ENCODE measurements at places on chromosomes 5 and 9.

DNA sequence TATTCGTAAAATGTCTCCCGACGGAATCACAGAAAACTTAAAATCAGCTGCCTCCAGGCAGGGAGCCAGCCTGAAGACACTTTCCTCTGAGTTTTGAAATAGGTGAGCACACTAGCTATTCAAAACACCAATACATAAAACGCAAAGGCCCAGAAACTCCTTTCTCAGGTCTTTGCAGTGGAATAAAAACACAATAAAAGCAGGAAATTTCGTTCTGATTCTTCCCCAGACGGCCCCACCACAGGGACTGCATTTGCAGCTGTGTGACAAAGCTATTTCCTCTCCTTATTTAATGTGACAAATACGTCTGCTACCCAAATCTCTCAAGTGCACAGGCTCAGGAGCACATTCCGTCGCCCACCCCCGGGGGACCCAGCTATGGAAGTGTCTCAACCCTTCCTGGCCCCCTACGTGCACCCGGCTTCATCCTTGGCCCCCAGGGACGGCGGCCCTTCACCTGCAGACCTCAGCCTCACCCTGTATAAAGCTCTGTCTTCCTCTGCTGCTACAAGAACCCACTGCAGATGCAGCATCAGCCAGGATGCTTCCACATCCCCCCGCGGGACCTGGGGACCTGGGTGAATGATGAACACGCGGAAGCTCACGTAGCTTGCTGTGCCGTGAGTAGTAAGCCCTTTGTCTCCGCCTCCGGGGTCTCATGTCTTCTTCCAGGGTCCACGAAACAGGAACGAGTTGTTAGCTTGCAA, 24.9 kb downstream of the AHRR start:
- DNase-seq, result no peak

DNA sequence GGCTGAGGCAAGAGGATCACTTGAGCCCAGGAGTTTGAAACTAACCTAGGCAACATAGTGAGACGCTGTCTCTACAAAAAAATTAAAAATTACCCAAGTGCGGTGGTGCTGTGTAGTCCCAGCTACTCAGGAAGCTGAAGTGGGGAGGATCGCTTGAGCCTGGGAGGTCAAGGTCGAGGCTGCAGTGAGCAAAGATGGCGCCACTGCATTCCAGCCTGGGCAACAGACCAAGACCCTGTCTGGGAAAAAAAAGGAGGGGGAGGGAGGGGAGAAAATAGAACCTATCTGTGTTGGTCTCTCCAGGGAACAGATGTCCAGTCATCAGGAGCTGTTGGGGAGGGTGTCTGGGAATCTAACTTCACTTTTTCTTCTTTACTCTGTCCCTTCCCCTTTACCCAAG, 24.3 kb downstream of the MAT2B start:
- DNase-seq, result no peak

- DNase-seq, result peak; percentile 24
Measured at GRCh38 chr9:133002147-133003070, 23.9 kb downstream of the GFI1B start.

DNA sequence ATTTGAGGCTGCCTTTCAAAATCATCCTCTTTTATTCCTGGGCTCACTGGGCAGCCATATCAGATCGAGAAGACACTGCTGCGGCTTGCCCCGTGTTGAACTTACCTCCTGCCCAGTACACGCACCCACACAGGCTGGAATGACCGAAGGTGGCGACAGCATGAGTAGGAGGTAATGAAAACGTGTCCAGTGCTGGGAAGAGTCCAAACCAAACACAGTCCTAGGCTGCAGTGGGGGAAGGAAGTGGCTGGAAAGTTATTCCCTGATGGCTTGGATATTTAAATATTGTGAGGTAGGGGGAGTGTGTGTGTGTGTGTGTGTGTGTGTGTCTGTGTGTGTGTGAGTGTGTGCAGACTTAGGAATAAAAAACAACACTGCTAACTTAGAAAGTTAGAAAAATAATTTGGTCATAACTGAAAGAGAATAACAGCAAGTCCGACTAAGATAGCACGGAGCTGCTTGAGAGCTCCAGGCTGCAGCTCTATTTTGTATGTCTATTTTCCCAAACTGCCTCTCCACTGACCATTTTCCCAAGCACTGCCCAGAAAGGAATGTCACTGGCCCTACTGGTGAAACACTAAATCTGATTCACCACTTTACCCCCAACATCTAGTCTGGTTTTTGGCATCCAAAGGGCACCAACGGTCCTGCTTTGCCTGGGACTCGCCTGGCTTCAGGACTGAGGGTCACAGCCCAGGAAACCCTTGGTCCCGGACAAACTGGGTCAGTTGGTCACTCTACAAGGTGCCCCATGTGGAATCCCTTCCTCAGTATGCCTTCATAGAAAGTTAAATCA, 41.2 kb downstream of the ANKH start:
- no peak for DNase-seq

DNA sequence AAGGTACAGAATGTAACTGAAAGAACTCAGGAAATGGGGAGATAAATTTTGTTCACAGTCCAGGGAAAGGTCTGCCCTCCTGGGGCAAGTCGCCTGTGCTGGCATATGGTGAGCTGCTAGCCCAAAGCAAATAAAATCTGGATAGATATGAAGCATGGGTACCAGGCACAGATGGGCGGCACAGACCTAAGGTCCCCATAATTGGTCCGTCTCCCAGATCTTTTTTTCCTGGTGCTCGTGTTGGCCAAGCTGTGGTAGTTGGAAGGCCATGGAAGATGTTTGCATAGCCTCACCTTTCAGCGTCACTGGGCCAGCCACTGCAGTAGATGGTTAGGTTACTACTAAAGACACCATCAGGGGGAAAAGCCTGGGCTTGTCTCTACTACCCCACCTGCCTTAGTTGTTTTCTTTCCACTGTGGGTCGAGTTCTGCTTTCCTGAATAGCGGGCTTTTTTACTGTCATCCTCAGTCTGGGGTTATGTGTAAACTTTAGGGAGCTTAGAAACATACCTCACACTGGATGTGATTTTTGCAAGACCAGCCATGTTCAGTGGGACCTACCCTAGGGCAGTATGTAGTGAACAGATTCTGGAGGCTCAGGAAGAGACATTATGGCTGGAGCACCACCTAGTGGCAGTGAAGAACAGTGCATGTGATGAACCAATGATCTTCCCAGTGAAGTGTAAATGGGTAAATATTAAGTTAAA, 24.2 kb upstream of the GLRX start:
- DNase-seq, result peak; percentile 72

DNA sequence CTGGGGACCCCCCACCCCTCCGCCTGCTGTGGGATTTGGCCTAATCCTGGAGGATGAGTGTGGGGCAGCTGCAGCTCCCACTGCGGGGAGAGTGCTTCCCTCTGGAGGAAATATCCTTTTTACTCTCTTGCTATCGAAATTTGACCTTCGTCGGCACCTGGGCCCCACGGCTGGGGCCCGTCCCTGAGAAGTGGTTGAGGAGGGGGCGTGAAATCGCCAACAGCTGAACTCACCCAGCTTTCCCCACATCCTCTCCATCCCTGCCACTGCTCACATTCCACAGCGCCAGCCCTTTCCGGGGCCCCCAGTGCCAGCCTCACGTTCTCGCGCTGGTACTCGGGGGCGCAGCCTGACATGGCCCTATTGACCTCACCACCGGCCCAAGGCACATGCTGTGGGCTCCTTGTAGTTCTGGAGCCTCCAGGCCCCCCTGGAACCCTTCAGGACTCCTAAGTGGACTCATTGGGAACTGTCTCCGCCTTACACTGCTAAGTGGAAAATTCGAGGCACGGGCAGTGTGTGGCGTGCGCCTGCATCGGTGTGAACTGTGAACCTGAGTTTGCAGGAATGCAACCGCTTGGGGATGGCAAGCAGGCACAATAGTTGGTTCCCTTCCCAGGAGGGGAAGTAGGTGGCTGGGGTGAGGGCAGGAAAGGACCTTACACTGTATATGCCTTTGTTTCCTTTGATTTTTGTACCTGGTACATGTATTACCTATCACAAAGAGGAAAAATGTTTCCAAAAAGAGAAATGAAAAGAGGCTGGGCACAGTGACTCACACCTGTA, 19.2 kb downstream of the FGFR4 start:
- no peak for DNase-seq

DNA sequence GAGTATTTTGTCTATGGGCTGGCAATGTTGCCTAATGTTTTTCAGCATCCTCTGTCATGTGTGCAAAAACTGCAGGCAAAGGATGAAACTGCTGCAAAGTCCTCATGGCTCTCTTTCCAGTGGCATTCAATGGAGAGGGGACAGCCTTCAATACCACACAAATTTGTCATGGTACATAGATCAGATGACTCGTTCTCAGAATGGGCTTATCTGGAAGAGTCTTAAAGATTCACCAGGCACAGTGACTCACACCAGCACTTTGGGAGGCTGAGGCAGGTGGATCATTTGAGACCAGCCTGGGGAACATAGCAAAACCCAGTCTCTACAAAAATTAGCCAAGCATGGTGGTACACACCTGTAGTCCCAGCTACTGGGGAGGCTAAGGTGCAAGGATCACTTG, 5.3 kb downstream of the CDKN2AIPNL start:
- DNase-seq, result no peak

GRCh38 chr5:66603881-66604280, 7.7 kb downstream of the MAST4 start:
- no peak for DNase-seq

DNA sequence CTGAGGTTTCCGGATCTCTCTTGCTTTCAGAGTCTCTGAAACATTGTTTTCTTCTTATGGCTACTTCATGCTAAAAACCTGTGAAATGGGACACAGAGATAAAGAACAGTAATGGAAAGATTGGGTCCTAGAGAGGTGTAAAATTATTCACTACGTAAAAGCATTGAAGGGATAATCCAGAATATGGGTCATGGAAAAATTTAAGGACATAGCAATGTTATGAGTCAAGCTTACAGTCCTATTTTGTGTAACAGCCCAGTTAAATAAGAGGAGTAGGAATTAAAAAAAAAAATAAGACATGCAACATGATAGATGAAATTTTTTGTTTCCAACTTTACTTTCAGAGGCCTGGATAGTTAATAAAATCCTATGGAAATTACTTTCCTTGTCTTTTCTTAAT, 61.9 kb upstream of the ELL2 start:
- DNase-seq, result no peak

GRCh38 chr9:80699511-80699998, 989.8 kb downstream of the TLE1 start:
- no peak for DNase-seq

All from left lung (tissue), 14 donors.